ENCODE measurements at places on chromosomes 2 and 18. TPM values are rescaled to one million over a fixed set of nuclear protein-coding genes. Genes with fewer than 3 reads are reported as not detected.

- H3K27ac ChIP-seq: peak overlapping the region; percentile 86
- H3K27me3 ChIP-seq: no peaks in the 10 kb centered on the region
- no peak overlapping the region for H3K4me3 ChIP-seq
Observed at GRCh38 chr2:6975988-6976387, 58.8 kb downstream of the RNF144A start.

PRKAG3 gene
- total RNA-seq: not detected

GRCh38 chr2:164622338-164623106 lies 1.2 kb upstream of the GRB14 start:
- peaks cover 17% of the 10 kb centered on the region for H3K36me3 ChIP-seq
- DNase-seq: no peak
- H3K27me3 ChIP-seq: no peaks in the 10 kb centered on the region

DNA sequence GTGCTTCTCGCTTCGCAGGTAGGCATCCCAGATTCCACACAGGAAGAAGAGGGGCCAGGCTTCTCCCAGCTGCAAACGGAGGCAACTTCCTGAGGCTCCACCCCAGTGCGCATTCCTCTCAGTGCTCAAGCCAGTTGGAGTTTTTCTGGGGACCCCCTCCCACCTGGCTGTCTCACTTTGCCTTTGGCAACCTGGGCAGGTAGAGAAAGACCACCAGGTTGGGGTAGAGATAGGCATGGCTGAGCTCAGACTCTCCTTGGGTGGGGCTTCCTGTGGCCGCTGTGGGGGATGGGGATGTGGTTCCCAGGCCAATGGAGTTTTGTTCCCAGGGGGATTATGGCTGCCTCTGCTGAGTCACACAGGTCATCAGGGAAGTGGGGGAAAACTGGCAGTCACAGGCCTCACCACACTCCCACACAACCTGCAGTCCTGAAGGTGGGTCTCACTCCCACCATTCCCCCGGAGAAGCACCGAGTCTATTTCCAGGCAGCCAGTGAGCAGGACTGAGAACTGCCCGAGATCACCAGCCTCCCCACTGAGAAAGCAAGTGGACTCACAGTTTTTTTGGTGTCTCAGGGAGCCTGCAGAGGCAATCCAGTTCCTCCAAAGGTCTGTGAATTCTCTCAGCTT lies 38.1 kb downstream of the SLC39A10 start:
- H3K4me3 ChIP-seq: no peak overlapping the region
- no peaks in the 10 kb centered on the region for H3K27me3 ChIP-seq
- H3K4me1 ChIP-seq: no peaks in the 10 kb centered on the region

DNA sequence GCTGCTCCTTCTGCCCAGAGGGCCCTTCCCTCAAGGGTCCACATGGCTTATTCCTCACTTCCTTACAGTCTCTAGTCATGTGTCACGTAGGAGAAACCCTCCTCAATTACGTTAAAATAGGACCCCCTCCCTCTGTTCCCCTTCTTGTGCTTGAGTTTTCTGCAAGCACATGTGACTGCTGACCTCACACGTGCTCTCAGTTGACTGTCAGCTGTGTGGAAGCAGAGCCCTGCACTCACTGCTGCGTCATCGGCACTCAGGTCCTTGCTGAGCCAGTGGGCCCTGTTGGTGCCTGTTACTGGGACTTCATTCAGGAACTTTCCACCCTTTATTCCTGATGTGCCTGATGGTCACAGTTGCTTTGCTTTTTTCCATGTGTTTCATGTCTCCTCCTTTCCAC lies 11.1 kb downstream of the ATG16L1 start:
- no peaks in the 10 kb centered on the region for H3K4me1 ChIP-seq
- no peak for DNase-seq
- H3K36me3 ChIP-seq: peaks cover 39% of the 10 kb centered on the region
- H3K4me3 ChIP-seq: no peak overlapping the region

TMEM163 gene
- 3.5 TPM for total RNA-seq

DNA sequence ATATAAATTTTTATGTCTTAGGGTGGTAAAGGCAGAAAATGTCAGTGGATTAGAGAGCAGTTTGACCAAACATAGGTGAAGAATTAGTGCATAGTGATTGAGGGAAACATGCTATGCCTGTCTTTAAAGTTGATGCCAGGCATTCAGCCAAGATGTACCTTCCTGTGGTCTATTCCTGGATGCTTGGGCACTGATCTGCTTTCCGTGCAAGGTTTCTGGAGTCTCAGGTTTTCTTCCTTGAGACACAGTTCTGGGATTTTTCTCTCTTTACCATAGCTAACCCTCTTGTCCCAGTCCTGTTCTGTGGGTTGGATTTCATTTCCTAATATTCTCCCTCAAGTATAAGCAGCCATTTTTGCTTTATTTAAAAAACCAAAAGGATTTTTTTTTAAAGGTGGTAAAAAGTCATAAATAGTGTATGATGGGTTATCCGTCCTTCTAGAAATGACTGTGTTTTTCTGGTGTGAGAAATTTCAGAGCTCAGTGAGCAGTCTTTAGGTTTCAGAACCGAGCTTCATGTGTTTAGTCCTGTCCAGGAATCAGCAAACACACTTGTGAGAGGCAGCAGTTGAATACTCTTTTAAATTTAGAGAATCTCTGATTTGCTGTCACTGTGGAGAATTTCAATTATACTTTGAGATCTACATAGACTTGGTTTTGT lies 43.0 kb upstream of the CYBRD1 start:
- no peak overlapping the region for H3K27ac ChIP-seq
- no peaks in the 10 kb centered on the region for H3K27me3 ChIP-seq
- no peak overlapping the region for H3K4me3 ChIP-seq
- DNase-seq: no peak
- H3K4me1 ChIP-seq: no peaks in the 10 kb centered on the region

PSMA8 gene
- not detected for total RNA-seq

- no peak overlapping the region for H3K4me3 ChIP-seq
- no peaks in the 10 kb centered on the region for H3K36me3 ChIP-seq
- no peak overlapping the region for H3K27ac ChIP-seq
- peaks cover 13% of the 10 kb centered on the region for H3K27me3 ChIP-seq
- no peak for DNase-seq
Observed at GRCh38 chr18:11866764-11867163, 15.6 kb downstream of the CHMP1B start.

DNA sequence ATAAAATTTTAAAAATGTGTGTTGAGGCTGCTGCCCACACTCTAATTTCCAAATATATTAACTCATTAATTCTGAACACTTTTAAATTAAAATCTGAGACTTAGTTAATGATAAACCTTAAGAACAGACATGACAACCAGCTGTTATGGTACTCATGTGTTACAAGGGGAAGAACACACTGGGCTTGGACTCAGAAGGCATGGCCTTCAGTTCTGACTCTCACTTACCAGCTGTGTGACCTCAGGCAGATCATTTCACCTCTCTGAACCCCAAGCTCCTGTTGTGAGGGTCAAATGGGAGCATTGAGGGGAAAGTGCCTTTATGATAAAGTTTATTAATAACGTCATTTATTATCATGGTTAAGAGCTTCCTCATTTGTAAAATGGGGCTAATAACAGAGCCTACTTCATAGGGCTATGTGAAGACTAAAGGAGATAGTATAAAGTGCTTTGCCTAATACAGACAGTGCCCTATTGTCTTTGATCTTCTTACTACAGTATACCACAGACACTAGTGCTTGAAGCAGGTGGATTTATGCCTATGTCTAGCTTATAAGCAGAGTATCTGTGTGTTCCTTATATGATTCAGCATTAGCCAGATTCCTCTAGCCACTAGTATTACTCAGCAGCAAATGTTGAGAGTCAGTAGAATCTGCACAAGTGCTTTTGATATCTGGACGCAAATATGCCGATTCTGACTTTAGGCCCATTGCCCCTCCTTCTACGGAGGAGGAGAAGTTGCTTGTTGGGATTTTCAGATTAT lies 99.6 kb downstream of the SGPP2 start:
- no peak overlapping the region for H3K27ac ChIP-seq
- H3K4me3 ChIP-seq: no peak overlapping the region
- no peaks in the 10 kb centered on the region for H3K27me3 ChIP-seq
- H3K36me3 ChIP-seq: peaks cover 21% of the 10 kb centered on the region
- no peaks in the 10 kb centered on the region for H3K4me1 ChIP-seq

GRCh38 chr2:178787155-178787554 lies 20.1 kb downstream of the TTN start:
- DNase-seq: no peak
- no peaks in the 10 kb centered on the region for H3K4me1 ChIP-seq
- no peaks in the 10 kb centered on the region for H3K27me3 ChIP-seq
- H3K36me3 ChIP-seq: no peaks in the 10 kb centered on the region

GRCh38 chr2:216335252-216335651 lies 37.0 kb downstream of the MARCHF4 start:
- no peaks in the 10 kb centered on the region for H3K36me3 ChIP-seq
- H3K4me1 ChIP-seq: no peaks in the 10 kb centered on the region
- H3K27me3 ChIP-seq: peaks cover 52% of the 10 kb centered on the region
- no peak overlapping the region for H3K4me3 ChIP-seq

- H3K27me3 ChIP-seq: no peaks in the 10 kb centered on the region
- no peak overlapping the region for H3K27ac ChIP-seq
- H3K4me3 ChIP-seq: no peak overlapping the region
- no peak for DNase-seq
- H3K36me3 ChIP-seq: no peaks in the 10 kb centered on the region
- no peaks in the 10 kb centered on the region for H3K4me1 ChIP-seq
Observed at GRCh38 chr2:5869936-5870335, 177.8 kb downstream of the SOX11 start.

POU3F3 gene
- not detected for total RNA-seq

SERPINB10 gene
- total RNA-seq: not detected

DNA sequence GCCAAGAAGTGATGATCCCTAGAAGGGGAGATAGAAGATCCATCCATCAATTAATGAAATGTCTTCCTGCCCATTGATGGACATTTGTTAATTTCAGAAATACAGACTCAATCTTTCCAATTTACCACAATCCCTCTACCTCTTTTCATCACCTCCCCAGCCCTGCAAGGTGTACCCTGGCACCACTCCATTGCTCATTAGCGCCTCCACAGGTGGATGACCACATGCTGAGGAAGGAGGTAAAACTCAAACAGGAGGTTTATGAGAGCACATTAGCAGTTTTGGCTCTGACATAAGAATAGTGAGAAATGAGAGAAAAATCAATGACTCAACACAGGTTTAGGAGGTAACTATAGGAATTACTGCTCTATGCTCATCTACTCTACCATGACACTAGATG lies 208.0 kb downstream of the C1D start:
- no peak for DNase-seq
- H3K27ac ChIP-seq: no peak overlapping the region
- no peaks in the 10 kb centered on the region for H3K36me3 ChIP-seq
- no peaks in the 10 kb centered on the region for H3K4me1 ChIP-seq
- H3K27me3 ChIP-seq: no peaks in the 10 kb centered on the region

GRCh38 chr2:28721601-28722191 lies 29.9 kb upstream of the PPP1CB start:
- H3K4me1 ChIP-seq: peaks cover 12% of the 10 kb centered on the region
- H3K27me3 ChIP-seq: no peaks in the 10 kb centered on the region
- H3K27ac ChIP-seq: no peak overlapping the region
- H3K36me3 ChIP-seq: peaks cover 7% of the 10 kb centered on the region
- no peak for DNase-seq

- H3K4me1 ChIP-seq: peaks cover 47% of the 10 kb centered on the region
- H3K27me3 ChIP-seq: no peaks in the 10 kb centered on the region
- no peaks in the 10 kb centered on the region for H3K36me3 ChIP-seq
- no peak overlapping the region for H3K27ac ChIP-seq
- DNase-seq: no peak
Observed at GRCh38 chr2:111707700-111708099, 176.3 kb downstream of the ANAPC1 start.

TLK1 gene
- 63.4 TPM for total RNA-seq

- H3K4me1 ChIP-seq: peaks cover 49% of the 10 kb centered on the region
- H3K27me3 ChIP-seq: no peaks in the 10 kb centered on the region
- H3K4me3 ChIP-seq: peak overlapping the region; percentile 9
- peak overlapping the region; percentile 7 for H3K27ac ChIP-seq
- H3K36me3 ChIP-seq: peaks cover 7% of the 10 kb centered on the region
Observed at GRCh38 chr2:121778741-121779487, 23.5 kb downstream of the TSN start.

KYNU gene
- total RNA-seq: 64.2 TPM

KCNK3 gene
- total RNA-seq: not detected

SLC11A1 gene
- 0.12 TPM for total RNA-seq

GRCh38 chr2:135916207-135916606 lies 40.0 kb upstream of the MCM6 start:
- no peak for DNase-seq
- no peaks in the 10 kb centered on the region for H3K4me1 ChIP-seq
- no peak overlapping the region for H3K27ac ChIP-seq
- no peak overlapping the region for H3K4me3 ChIP-seq

GRCh38 chr18:76970770-76971559 lies 148.6 kb downstream of the ZNF236 start:
- H3K27me3 ChIP-seq: peaks cover 35% of the 10 kb centered on the region
- no peak overlapping the region for H3K27ac ChIP-seq
- H3K4me1 ChIP-seq: no peaks in the 10 kb centered on the region
- DNase-seq: no peak

DNA sequence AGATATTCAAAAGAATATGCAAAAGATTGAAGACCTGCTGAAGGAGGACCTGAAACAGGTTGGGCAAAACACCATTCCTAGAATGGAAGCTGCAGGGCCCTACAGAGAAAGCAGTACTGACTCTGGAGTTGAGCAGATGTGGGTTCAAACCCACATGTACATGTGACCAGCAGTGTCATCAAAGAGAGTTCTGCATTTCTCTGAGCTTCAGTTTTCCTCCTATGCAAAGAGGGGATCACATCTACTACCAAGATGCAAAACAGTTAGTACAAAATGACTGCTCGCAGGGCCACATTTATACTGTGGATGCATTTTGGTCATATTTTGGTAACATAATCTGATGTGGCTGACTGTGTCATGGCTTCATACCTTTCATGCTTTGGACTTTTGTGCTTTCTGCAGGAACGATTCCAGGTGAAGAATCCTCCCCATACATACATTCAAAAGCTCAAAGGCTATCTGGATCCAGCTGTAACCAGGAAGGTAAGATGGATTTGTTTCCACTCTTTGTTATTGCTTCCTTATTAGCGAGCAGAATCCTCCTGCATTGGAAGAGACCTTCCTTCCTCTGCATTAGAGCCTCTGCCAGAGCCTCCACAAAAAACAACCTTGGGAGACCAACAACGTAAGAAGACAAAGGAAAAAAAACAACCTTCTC lies 174.8 kb downstream of the PRPF40A start:
- DNase-seq: no peak
- peaks cover 8% of the 10 kb centered on the region for H3K4me1 ChIP-seq
- H3K36me3 ChIP-seq: peaks cover 9% of the 10 kb centered on the region
- H3K4me3 ChIP-seq: no peak overlapping the region
- H3K27me3 ChIP-seq: no peaks in the 10 kb centered on the region
- no peak overlapping the region for H3K27ac ChIP-seq

DNA sequence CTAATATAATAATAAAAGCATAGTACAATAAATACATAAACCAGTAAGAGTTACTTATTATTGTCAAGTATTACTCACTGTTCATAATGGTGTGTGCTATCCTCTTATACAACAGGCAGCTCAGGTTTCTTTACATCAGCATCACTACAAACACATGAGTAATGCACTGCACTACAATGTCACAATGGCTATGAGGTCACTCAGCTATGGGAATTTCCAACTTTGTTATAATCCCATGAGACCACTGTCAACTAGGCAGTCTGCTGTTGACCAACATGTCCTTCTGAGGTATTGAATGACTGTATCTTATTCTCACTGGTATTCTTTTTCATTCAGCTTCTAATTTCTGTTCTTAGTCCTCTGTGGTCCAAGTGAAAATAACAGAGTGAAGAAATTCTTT lies 250.4 kb upstream of the DSEL start:
- no peak overlapping the region for H3K27ac ChIP-seq
- H3K4me3 ChIP-seq: no peak overlapping the region
- H3K36me3 ChIP-seq: no peaks in the 10 kb centered on the region
- H3K27me3 ChIP-seq: no peaks in the 10 kb centered on the region
- DNase-seq: peak; percentile 41

GPR35 gene
- total RNA-seq: 49.4 TPM

GRCh38 chr2:43998263-43998662 lies 2.5 kb upstream of the LRPPRC start:
- no peak overlapping the region for H3K27ac ChIP-seq
- H3K27me3 ChIP-seq: peaks cover 11% of the 10 kb centered on the region
- H3K4me1 ChIP-seq: peaks cover 18% of the 10 kb centered on the region
- no peak for DNase-seq

POMC gene
- total RNA-seq: not detected

All from Calu3 (cell line).